Suprapubic skin (tissue), 4 donors: ENCODE measurements at places on chromosomes 4 and X. TPM values are rescaled to one million over a fixed set of nuclear protein-coding genes. Genes with fewer than 3 reads are reported as not detected.

DNA sequence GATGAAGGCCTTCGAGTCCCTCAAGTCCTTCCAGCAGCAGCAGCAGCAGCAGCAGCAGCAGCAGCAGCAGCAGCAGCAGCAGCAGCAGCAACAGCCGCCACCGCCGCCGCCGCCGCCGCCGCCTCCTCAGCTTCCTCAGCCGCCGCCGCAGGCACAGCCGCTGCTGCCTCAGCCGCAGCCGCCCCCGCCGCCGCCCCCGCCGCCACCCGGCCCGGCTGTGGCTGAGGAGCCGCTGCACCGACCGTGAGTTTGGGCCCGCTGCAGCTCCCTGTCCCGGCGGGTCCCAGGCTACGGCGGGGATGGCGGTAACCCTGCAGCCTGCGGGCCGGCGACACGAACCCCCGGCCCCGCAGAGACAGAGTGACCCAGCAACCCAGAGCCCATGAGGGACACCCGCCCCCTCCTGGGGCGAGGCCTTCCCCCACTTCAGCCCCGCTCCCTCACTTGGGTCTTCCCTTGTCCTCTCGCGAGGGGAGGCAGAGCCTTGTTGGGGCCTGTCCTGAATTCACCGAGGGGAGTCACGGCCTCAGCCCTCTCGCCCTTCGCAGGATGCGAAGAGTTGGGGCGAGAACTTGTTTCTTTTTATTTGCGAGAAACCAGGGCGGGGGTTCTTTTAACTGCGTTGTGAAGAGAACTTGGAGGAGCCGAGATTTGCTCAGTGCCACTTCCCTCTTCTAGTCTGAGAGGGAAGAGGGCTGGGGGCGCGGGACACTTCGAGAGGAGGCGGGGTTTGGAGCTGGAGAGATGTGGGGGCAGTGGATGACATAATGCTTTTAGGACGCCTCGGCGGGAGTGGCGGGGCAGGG lies 568 bp downstream of the HTT start:
- DNase-seq = no peak

- no peak for DNase-seq
These were observed 262.6 kb upstream of the BMP3 start for GRCh38 chr4:80767944-80768343.

DNA sequence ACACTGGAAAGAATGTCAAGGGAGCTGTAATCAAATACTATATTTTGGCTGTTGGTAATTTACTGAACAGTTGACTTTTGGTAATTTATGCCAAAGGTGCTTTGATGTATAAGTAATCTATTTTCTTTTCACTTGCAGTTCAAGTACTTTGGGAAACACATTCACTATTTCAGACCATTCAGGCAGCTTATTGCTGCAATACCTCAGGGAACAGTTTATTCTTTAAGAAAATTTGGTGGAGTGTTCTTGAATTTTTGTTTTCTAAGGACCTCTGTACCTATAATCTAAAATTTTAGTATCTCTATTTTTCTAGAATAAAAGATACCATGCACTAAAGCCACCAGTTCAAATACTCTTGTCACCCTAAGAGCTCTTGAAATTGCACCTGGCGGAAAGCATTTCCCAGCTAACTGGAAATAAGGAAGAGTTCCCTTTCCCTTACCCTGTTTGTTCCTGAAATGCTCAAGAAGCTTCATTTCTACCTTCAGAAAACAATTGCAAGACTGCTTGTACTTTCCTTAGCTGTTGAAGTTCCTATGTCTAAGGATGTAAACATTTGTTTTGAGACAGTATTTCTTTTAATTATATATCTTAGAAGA lies 633.5 kb upstream of the FAT1 start:
- no peak for DNase-seq

DNA sequence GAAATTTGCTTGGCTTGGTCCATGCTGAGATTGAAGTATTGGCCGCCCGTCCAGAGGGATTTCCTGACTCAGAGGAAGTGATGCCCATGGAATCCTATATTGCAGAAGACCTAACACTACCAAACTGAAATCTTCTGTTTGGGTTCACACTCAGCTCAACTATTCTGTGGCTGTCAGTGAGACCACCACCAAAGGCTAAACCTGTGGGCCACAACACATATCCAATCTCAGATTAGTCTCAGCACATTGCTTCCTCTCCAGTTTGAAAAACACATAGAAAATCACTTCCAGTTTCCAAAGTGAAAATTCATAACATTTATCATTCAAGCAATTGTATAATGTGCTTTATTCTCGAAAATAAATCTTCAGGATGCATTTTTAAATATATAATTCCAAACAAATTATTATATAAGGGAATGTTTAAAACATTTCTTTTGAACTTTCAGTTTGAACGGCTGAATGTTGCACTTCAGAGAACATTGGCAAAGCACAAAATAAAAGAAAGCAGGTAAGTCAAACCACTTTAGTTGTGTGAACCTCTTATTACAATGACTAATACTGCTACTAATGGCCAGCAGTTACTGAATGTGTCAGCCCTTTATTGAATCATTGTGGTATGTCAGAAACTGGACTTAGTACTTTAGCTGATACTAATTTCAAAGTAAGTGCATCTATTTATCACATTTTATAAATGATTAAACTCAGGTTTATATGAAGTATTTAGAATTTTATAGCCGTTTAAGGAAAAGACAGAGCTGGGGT lies 37.0 kb downstream of the GUCY1A1 start:
- DNase-seq = no peak

DNA sequence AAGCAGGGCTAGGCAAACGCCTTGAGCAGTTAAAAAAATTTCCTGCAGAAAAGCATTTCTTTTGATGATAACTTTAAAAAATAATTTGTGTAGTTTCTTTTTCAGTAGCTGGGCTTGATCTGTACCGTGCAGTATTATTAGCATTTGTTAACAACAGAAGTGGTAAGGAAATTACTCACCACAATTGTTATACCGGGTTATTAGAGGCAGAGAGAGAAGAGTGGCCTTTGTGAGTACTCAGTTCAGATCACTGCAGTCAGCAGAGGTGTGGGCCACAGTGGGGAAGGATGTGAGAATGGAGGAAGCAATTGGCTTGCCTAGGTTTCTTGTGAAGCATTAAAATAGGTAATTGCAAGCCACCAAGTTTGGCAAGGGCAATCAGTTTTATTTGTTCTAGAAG lies 14.3 kb upstream of the IL21 start:
- no peak for DNase-seq

GRCh38 chrX:112866175-112866574 lies 25.5 kb upstream of the AMOT start:
- DNase-seq = no peak

GRCh38 chrX:11143931-11144678 lies 33.0 kb downstream of the HCCS start:
- DNase-seq = no peak

GRCh38 chr4:153523941-153524386 lies 57.8 kb downstream of the TMEM131L start:
- no peak for DNase-seq

DNA sequence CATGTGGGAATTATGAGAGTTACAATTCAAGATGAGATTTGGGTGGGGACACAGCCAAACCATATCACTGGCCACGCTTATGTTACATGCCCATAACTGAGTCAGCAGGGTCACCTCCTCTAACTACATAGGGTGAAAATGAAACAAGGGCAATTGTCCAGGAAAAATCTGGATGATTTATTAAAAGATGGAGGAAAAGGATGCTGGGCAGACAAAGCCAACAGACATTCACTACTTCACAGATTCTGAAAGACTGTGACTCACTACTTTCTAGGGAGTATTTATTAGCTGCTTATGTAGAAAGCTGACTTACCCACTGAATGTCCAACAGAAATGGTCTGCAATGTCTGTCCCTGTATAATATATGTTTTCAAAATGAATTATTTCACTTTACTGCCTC lies 72.4 kb downstream of the APBB2 start:
- DNase-seq = no peak

DNA sequence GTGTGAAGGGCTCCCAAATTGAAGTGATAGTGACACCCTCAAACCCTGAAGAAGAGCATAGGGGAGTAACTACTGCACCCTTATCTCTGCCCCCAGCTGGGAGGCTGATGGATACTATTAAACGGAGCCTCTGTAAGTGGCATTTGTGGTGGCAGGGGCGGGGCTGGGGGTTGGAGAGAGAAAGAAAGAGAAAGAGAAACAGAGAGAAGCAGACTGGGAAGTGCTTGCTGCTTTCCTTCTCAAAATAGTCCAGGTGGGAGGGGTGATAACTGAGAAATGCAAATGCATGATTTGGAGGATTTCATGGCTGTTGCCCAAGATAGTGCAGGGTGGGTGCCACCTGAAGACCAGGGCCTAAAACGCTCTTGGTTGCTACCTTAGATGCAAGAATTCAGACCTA lies 253.5 kb upstream of the GATB start:
- DNase-seq = no peak

- no peak for DNase-seq
These were observed 239.1 kb downstream of the RASL11B start for GRCh38 chr4:53101191-53101581.

GRCh38 chrX:124507246-124507645 lies 160.9 kb downstream of the SH2D1A start:
- no peak for DNase-seq

DNA sequence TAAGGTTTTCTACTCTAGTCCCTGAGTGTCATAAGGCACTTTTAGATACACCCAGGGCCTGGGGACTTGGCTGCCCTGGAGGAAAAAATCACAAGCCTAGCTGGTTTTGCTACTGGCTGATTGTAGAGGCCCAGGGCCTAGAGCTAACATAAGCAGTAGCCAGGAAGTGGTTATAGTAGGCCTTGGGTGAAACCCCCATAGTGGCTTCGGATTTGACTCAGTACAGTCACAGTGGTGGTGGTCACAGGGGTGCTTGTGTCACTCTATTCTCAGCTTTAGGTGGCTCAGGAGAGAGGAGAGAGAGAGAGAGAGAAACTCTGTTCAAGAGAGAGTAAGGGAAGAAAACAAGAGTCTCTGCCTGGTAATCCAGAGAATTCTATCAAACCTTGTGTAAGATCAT lies 194.5 kb upstream of the EDA2R start:
- no peak for DNase-seq

GRCh38 chr4:143380629-143381028 lies 44.0 kb downstream of the GAB1 start:
- DNase-seq = no peak

DNA sequence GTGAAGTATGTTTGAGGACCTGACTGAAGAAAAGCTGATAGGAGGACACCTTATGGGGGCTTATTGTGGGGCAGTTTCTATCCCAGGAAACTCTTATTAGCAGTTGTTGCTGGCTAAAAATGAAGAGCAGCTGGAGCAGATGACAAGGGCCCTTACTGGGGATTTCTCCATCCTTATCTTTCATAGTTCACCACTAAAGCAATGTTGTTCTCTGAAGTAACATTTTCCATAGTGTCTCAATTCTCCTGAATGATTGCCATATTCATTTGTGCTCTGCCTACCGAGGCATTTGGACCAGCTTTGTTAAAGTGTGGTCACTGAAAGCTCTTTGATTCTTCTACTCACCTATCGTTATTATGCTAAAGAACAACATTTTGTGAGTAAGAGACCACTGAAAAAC lies 7.7 kb downstream of the ENOX2 start:
- no peak for DNase-seq

GRCh38 chr4:64727960-64728359 lies 318.7 kb upstream of the TECRL start:
- DNase-seq = no peak

GRCh38 chr4:181853881-181854511 lies 389.2 kb upstream of the TENM3 start:
- no peak for DNase-seq

DNA sequence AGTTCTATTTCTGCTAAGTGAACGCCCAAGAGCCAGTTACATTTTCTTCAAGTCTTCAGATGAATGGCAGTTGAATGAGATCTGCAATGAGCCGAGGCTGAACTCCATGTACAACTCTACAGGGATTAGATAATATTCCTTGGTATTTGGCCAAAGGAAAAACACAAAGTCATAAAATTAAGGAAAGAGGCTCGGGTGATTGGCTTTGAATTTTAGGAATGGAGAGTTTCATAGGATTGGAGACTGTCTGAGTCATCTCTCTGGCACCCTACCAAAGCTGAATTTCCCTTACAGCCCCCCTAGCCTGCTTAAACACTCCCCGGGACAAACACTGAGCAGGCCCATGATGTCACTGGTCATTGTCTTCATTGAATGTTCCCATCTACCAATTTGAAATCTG lies 188.0 kb upstream of the C1QTNF7 start:
- DNase-seq = no peak

- DNase-seq = no peak
These were observed 240.5 kb upstream of the CXXC4 start for GRCh38 chr4:104735174-104735573.

GRCh38 chr4:39568805-39569204 lies 41.6 kb upstream of the UGDH start:
- DNase-seq = no peak

DNA sequence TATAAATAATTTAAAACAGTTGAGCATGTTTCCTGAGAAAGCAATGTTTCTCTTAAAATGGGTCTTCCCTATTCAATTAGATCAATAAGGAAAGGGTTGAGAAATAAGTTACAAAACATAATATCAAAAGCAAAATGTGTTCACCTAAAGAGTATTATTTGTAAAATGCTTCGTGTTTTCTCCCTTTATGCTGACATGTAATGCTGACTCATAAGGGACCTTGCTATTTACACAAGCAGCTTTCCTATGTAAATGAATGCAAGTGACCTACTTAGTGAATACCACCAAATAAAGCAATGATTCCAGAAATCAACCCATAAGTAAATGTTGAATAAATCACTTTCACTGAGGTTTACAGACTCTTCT lies 91.5 kb downstream of the ELOVL6 start:
- DNase-seq = no peak

GRCh38 chr4:165680821-165681220 lies 192.2 kb upstream of the TLL1 start:
- DNase-seq = no peak

GRCh38 chrX:40199704-40200103 lies 101.9 kb upstream of the BCOR start:
- no peak for DNase-seq

DNA sequence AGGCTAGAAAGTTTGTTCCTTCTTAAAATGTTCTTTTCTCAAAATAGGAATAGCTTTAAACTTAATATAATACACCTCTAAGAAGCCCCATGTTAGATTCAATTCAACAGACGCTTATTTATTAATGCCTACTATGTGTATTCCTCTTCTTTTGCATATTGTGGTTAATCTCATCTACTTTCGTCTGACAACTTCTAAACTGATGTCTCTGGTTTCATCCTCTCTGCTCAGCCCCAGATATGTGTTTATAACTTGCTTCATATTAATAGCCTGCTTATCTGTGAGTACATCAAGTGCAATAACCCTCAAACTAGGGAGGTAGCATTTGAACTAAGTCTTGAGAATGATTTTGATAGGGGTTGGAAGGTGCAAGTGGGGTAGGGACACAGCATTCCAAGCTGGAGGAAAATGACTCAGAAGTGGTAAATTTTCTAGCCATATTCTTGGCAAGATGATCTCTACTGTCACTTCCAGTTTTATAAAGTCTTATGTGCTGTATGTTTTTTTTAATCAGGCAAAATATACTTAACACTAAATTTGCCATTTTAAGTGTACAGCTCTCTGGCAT lies 37.0 kb downstream of the STK26 start:
- DNase-seq = no peak

Gene NDST4
- not detected for total RNA-seq

Gene TCEAL5
- total RNA-seq = not detected

Gene WDR17
- 0.40 TPM for total RNA-seq

Gene CXCL9
- total RNA-seq = 0.34 TPM

Gene TRIM75
- not detected for total RNA-seq

Gene MAGEA12
- total RNA-seq = not detected

Gene OPN1MW3
- not detected for total RNA-seq

Gene TMEM47
- total RNA-seq = 11.6 TPM

Gene SCD5
- 5.6 TPM for total RNA-seq

Gene CLIC2
- 4.8 TPM for total RNA-seq

Gene FGA
- total RNA-seq = not detected
